NK-92 treated with Interleukin-12 subunit alpha and Interleukin-12 subunit beta, amount 100 ng/mL, for 24 hours (cell line): ENCODE measurements at places on chromosomes 12 and 14.

DNA sequence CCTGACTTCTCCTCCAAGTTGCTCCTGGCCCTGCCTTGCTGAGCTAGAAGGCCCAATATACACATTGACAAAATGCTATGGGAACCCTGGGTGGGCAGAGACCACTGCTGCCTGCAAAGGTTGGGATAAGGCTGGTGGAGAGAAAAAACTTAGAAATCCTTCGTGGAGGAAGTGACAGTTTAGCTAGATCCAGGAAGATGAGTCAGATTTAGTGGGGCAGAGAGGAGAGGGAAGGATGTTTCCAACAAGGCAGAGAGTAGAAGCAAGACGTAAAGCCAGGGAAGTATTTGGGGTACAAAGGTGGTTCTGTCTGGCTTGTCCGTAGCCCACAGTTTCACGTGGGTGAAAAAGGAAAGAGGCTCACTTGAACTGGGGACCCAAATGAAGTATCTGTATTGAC is 69.0 kb upstream of the CLMN start:
- no peak for DNase-seq

DNA sequence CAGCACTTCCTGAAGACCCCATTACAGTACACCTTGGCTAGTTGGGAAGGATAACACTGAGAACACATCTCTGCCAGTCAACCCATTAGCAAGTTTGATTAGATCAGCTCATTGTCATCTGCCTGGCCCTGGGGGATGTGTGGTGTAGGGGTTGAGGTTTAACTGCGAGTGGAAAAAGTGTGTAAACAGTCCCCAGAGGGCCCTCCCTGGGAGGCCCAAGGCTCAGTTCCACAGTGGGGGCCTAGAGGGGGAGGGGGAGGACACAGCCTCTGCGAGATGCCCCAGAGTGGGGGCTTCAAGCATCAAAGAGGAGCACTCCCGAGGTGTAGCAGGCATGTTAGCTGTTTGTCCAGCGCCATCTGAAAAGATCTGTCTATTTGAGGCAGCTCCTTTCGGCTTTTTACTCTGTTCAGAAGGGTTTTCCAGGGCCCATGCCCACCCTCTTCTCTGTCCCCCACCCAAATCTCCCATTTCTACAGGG is 344 bp downstream of the LPAR5 start:
- DNase-seq: no peak

GRCh38 chr12:98741196-98741555 is 96.1 kb downstream of the APAF1 start:
- no peak for DNase-seq

GRCh38 chr12:110776410-110776809 is 33.7 kb upstream of the PPP1CC start:
- no peak for DNase-seq

DNA sequence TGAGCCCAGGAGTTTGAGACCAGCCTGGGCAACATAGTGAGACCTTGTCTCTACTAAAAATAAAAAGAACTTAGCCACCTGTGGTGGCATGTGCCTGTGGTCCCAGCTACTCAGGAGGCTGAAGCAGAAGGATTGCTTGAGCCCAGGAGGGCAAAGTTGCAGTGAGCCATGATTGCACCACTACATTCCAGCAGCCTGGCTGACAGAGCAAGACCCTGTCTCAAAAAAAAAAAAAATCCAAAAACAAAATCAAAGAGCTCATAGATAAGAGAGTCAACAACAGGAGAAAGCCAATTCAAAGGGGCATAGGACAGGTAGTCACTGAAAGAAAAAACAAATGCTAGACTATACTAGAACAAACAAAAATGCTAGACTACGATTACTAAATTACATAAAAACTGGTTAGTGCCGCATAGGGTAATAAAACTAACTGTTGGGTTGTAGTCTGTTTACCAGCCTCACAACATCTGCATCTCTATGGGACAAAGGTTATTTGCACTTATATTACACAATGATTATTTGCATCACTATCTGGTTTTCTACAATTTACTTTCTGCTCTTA is 16.6 kb upstream of the EEA1 start:
- DNase-seq: no peak

GRCh38 chr12:38113991-38114390 is 202.6 kb upstream of the ALG10B start:
- no peak for DNase-seq

- DNase-seq: no peak
Measured at GRCh38 chr12:93297536-93297935, 80.2 kb upstream of the NUDT4 start.

- DNase-seq: no peak
Measured at GRCh38 chr12:28237423-28237822, 47.2 kb downstream of the CCDC91 start.

GRCh38 chr12:75170640-75171185 is 38.9 kb downstream of the KCNC2 start:
- no peak for DNase-seq

- DNase-seq: no peak
Measured at GRCh38 chr14:57038689-57039088, 228.4 kb upstream of the OTX2 start.

DNA sequence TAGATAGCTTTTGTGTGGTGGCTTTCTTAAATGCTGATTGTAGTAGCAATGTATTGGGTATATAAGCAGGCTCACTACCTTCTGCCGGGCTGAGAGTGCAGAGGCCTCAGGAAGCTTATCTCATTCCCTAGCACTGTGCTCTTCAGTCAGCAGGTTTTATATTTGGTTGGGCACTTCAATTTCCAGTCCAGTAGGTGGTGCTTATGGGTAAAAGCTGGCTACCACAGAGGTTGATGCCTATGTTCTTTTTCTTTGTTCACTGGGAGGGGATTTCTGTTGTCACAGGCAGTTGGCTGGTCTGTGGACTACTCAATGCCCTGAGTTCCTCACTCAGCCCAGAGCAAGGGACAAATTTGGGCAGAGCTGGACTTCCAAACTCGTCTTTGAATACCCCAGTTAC is 43.0 kb upstream of the GLIPR1 start:
- no peak for DNase-seq

- no peak for DNase-seq
Measured at GRCh38 chr12:123853396-123854070, 91.4 kb downstream of the DNAH10 start.

DNA sequence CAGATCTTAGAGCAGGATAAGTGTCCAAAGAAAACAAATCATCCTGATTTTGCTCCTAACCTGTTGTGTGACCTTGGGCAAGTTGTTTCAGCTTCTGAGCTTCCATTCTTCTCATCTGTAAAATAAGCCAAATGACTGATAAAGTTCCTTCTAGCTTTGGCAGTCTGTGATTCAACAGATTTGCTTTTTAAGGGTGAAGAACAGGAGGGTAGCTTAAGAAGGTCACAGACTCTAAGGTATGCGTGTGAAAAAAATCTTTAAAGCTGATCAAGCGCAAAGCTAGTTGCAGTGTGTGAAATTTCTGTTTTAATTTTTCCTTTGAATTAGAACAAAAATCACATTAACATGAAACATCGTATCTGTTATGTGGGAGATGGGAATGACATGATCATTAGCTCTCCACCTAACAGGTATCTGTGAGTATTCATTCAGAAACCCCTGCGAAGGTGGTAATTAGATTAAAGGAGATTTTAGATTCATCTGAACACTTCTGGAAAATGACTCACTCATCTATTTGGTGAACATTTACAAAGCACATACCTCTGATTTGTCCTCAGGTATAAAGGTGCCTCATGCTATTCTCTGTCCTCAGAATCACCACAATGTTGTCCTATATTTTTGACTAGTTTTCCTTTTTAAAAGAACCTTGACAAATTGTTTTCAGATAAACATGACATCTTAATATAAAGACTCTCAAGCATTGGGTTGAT is 131.9 kb upstream of the CPM start:
- no peak for DNase-seq

GRCh38 chr12:77388445-77389265 is 323.3 kb upstream of the E2F7 start:
- DNase-seq: no peak

DNA sequence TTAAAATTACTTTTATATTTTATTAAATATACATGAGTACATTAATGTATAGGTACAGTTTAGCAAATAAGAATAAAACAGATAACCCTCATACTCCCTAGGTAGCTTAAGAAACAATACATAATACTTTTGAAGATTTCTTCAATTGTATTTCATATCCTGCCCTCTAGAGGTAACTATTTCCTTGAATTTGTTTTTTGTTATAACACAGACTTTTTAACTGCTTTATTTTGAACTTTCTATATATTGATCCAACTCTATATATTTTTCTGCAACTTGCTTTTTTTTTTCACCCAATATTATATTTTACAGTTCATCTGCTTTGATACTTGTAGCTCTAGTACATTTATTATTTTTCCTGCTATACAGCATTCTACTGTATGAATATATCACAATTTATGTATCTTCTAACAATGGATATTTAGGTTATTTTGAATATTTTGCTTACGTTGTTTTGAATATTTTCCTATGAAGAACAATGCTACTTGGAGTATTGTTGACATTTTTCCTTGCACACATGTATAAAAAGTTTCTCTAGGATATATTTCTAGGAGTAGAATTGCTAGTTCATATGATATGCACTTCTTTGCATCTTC is 72.8 kb upstream of the ABCD2 start:
- no peak for DNase-seq

- no peak for DNase-seq
Measured at GRCh38 chr14:62066304-62066703, 304.1 kb downstream of the SNAPC1 start.

- DNase-seq: no peak
Measured at GRCh38 chr12:105820429-105821125, 318.2 kb downstream of the NUAK1 start.

- no peak for DNase-seq
Measured at GRCh38 chr12:34603382-34604035, 581.2 kb downstream of the ALG10 start.

- DNase-seq: no peak
Measured at GRCh38 chr12:1553987-1554982, 40.1 kb downstream of the FBXL14 start.

GRCh38 chr14:100058777-100059437 is 6.3 kb upstream of the EVL start:
- DNase-seq: no peak

- no peak for DNase-seq
Measured at GRCh38 chr12:105713606-105714305, 383.3 kb downstream of the C12orf75 start.

DNA sequence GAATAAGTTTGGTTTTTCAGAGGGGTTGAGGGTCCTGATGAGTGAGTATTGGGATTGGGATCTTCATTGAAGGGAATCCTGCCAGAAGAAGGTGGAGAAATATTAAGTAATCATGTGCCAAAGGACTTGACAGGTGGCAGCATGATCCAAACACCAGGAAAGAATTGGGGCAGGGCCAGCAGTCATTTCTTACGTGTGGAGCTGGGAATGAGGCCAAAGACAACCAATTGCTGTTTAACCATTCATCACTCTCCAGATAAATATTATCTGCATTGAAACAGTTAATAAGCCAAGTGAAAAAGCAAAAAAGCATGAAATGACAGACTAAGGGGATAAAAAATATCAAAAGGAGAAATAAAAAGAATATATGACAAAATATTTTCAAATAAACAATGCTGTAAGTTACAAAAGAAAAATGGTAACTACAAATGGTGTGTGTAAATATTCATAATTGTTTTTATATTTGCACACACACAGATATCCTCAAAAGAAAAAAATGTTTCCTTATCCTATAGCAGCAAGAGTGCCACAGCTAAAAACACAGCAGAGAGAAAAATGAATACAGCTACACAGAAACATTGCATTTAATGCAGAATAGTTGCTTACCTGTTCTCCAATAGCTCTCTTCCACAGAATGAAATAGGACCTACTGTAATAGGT is 26.2 kb downstream of the C2CD5 start:
- no peak for DNase-seq

GRCh38 chr14:71648725-71649124 is 283.5 kb upstream of the RGS6 start:
- no peak for DNase-seq

- no peak for DNase-seq
Measured at GRCh38 chr12:120739031-120739762, 13.6 kb downstream of the ACADS start.

GRCh38 chr12:4245446-4245845 is 28.1 kb upstream of the CCND2 start:
- DNase-seq: no peak

- no peak for DNase-seq
Measured at GRCh38 chr12:88998421-88998820, 353.9 kb downstream of the DUSP6 start.

- DNase-seq: no peak
Measured at GRCh38 chr14:54471641-54472040, 17.1 kb downstream of the GMFB start.

DNA sequence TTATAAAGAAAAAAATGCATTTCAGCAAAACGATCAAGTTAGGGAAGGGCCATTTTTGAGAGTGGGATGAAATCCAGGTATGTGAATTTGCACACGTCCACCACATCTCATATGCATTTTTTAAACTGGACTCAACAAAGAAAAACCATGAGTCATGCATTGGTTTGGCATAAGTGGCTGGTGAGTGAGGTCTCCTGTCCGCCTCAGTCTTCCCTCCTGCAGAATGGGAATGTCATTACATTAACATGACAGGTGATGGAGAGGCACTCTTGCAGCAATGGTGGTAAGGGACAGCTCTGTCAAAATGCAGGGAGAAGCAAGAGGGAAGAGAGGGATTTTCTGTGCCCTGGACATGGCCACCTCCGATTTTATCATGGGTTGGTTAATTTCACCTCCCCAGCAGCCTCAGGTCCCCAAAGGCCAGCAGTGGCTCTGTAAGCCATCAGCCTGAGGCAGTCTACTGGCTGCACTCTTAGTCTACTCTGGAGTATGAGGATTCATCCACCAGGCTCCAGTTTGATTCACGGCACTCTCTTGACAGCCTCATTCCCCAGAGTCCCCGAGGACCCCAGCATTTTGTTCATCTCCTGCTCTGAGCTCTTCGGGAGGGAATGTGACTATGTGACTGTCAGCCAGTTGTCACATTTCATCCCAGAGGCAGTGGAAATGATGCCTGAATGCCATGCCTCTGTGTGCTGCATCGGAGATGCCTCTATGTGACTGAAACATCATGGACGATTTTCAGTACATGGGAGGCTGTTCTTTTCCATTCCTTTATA is 17.1 kb upstream of the PWP1 start:
- DNase-seq: no peak

GRCh38 chr12:107436836-107437235 is 248.8 kb upstream of the PWP1 start:
- DNase-seq: no peak

- no peak for DNase-seq
Measured at GRCh38 chr12:42285431-42285830, 40.5 kb downstream of the ZCRB1 start.
